ENCODE measurements at places on chromosomes 6 and 20.

DNA sequence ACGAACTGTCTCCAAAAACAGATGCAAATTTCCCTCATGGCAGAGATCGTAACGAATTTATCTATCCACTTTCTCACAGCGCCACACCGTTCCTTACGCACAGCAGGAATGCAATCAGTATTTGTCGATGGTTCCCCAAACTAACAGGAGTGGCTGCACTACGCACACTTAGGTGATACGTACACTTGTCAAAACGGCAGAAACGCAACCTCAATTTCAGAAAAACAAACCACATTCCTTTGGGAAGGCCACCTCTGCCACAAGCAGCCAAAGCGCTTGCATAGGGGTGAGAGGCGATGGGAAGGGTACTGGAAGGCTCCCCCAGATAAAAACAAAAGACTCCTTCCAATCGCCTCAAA lies 638 bp downstream of the MDN1 start:
- no peak for DNase-seq

- DNase-seq: peak; percentile 46
Observed at GRCh38 chr6:142885182-142885867, 59.7 kb downstream of the HIVEP2 start.

DNA sequence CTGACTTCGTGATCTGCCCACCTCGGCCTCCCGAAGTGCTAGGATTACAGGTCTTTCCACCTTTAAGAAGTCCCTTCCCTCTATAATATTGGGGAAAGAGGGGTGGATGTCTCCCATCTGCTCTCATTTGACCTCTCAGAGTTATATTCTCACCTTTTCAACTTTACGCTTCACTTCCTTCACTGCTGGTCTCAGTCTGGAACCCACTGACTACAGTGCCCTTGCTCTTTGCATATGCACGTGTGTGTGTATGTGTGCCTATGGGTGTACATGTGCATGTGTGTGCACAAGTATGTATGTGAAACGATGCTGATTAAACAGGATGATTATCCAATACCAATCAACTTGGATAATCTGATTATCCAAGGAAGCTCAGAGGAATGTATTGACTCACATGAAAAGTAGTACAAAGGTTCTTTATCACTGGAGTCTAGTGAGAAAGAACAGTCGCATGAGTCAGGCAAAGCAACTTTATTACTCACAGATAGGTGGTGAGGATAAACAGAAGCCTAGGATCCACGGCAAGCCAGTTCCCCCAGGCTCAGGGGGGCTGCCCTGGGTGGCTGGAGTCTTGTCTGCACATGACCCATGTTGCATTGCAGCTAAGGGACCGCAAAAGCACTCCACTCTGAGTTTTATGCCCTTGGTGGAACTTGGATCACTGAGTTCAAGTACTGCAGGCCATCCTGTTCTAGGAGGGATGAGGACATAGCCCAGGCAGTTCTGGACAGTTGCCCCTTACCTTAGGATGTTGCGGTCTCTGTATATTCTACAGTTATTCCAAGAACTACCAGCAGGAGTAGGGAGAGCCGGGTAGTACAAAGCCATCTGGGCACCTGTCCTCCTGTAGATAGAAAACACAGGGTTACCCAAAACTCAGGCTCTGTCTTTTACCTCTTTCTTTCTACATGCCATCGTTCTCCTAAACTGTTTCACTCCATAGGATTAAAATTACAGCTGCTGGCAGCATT lies 50.9 kb downstream of the SNRNP48 start:
- no peak for DNase-seq

DNA sequence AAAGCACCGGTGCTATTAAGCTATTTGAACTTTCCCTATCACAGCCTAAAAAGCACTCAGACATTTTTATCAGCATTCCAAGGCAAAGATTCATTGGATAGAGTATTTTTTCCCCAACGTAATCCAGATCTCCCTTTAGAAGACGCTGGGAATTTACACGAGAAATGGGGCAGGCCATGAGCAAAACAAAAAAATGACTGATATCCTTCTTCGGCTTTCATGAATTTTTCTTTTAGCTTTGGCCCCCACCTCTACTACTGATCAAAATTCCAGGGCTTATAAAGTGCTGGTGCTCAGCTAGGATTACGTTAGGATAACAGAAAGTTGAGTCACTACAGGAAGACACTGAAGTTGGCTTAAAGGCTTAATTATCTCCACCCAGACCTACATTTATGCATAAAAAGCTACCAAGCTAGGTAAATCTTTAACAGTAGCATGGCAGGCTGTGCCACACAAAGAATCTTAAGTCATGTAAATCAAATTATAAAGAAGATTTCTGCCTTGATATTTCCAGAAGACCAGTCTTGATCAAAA lies 418.5 kb upstream of the BTBD3 start:
- no peak for DNase-seq

GRCh38 chr6:1670711-1671462 lies 61.2 kb downstream of the FOXC1 start:
- DNase-seq: no peak

- no peak for DNase-seq
Observed at GRCh38 chr20:53463101-53463972, 130.3 kb downstream of the ZNF217 start.

DNA sequence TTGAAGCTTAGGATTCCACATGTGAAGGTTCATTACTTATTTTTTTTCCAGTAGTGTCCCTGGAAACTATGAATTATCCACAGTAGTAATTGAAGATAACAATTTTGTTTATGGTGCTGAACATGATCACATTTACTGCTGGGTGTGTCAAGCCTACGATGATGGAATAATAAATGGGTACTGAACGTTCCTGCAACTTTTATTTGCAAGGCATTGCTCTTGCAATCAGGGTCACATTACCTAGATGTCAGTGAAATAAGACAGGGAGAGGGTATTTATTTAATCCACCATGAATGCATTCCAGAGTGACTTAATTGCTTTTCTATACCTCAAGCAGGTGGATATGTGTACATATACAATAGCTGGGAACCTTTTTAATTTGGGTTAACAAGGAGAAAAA lies 27.0 kb upstream of the MLIP start:
- DNase-seq: no peak

GRCh38 chr20:25394996-25395395 lies 4.4 kb upstream of the ABHD12 start:
- DNase-seq: no peak

GRCh38 chr20:32707691-32708581 lies 34.2 kb upstream of the C20orf203 start:
- no peak for DNase-seq

- DNase-seq: no peak
Observed at GRCh38 chr6:50653253-50653652, 60.1 kb upstream of the TFAP2D start.

- no peak for DNase-seq
Observed at GRCh38 chr6:169963581-169964297, 212.3 kb downstream of the ERMARD start.

DNA sequence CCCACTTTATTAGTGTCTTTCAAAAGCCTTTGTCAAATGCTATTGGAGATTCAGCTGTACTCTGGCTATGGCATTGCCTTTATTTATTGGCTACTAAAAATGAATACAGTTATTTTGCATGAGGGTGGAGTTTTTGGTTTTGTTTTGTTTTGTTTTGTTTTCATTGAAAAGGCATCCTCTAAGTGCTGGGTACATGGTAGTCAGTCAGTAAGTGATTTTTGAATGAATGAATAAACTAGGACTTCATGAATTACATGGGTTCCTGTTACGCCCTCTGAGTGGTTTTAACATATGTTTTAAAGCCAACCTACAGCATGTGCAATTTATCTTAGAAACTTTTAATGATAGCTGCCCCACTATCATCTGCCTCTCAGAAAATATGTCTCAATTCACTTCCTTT lies 38.9 kb upstream of the ENPP1 start:
- no peak for DNase-seq

DNA sequence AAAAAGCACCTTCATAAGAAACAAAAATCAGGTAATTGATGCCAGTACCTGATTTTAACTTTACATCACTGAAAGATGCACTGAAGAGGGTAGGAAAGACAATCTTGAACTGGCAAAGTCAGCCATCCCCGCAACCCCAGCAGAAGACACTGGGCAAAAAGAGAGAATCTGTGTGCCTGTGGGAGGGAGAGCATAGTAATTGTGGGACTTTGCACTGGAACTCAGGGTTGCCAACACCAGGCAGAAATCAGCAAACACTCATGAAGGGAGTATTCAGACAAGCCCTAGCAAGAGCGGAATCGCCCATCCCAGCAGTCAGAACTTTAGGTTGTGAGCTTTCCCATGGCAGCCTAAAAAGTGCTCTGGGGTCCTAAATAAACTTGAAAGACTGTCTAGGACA lies 344.6 kb upstream of the GJE1 start:
- no peak for DNase-seq

DNA sequence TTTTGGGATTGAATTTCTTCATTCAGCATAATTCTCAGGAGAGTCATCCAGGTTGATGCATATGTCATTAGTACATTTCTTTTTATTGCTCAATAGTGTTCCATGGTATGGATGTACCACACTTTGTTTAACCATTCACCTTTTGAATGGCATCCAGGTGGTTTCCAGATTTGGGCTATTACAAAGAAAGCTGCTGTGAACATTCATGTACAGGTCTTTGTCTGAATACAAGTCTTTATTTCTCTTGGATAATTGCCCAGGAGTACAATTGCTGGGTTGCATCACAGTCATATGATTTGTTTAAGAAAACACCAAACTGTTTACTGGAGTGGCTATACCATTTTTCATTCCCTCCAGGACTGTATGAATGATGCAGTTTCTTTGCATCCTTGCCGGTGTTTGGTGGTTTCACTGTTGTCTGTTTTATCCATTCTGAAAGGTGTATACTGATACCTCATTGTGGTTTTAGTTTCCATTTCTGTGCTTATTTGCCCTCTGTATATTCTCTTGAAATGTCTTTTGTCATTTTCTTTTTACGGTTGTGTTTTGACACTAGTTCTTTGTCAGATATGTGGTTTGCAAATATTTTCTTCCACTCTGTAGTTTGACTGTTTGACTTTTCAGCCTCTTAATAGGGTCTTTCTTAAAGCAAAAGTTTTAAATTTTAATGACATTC lies 8.8 kb downstream of the CDKAL1 start:
- no peak for DNase-seq

GRCh38 chr6:51805517-51805916 lies 281.9 kb downstream of the PKHD1 start:
- no peak for DNase-seq

DNA sequence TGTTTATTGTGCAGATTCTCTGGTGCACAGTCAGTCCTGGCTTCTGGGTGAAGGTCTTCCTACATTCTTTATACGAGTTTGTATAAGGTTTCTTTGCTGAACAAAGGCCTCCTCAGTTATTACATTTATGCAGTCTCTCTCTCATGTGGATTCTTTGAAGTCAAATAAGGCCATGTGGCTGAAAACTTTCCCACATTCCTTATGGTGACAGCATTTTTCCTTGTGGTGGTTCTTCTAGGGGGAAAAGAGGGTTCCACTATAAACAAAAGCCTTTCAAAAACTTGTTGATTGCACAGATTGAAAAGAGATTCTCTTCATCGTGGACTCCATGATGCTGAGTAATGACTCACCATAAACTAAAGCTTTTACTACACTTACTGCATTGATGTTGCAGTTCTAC lies 19.2 kb downstream of the ZSCAN12 start:
- no peak for DNase-seq

GRCh38 chr6:150999107-150999506 lies 133.6 kb downstream of the MTHFD1L start:
- DNase-seq: no peak

DNA sequence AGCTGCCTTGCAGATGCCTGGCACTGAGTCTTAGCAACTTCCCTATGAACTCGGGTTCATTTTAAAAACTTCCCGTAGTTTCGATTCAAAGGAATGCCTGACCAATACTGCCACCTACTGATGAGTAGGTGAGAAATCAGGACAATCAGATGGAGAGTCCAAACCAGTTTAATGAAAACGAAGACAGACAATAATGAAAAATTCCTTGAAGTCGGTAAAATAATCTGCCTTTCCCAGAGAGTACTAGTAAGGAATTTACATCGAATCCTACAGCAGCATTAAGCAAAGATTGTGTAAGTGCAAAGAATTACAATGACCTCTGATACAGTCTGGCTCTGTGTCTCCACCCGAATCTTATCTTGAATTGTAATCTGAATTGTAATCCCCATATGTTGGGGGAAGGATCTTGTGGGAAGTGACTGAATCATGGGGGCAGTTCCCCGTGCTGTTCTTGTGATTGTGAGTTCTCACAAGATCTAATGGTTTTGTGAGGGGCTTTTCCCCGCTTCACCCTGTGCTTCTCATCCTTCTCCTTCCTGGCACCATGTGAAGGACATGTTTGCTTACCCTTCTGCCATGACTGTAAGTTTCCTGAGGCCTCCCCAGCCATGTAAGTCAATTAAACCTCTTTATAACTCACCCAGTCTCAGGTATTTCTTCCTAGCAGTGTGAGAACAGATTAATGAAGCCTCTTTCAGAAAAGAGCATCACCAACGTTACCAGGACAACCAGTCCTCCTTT lies 134.4 kb downstream of the ARHGAP18 start:
- DNase-seq: no peak

GRCh38 chr6:1348675-1349074 lies 36.8 kb downstream of the FOXQ1 start:
- DNase-seq: no peak

GRCh38 chr6:160005861-160006540 lies 37.1 kb downstream of the IGF2R start:
- no peak for DNase-seq

- no peak for DNase-seq
Observed at GRCh38 chr6:122747573-122747972, 31.9 kb upstream of the FABP7 start.

- DNase-seq: no peak
Observed at GRCh38 chr20:31990641-31991338, 19.4 kb upstream of the CCM2L start.

DNA sequence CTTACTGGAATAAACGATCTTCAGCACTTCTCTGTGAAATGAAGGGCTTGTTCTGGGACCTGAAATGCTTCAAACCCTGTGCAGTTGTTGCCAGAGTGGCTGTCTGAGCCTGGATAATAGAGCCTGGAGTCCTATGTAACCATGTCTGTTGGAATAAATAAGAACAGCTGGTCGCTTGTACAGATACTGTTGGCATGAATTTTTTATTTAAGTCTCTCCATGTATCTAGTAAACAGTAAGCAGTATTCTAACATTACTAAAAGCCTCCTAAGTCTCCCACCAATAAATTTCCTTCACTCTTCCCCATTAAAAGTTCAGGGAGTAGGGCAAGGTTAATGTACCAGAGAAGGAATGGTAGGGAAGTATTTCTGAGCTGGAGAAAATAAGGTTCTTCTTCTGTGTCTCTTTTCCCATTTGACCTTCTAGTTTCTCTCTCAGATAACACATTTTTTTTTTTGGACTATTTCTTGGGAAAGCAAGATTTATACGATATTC lies 227.5 kb downstream of the PRL start:
- no peak for DNase-seq

GRCh38 chr20:706366-706885 lies 30.8 kb upstream of the SCRT2 start:
- no peak for DNase-seq
